ENCODE measurements at places on chromosomes 4 and X.

DNA sequence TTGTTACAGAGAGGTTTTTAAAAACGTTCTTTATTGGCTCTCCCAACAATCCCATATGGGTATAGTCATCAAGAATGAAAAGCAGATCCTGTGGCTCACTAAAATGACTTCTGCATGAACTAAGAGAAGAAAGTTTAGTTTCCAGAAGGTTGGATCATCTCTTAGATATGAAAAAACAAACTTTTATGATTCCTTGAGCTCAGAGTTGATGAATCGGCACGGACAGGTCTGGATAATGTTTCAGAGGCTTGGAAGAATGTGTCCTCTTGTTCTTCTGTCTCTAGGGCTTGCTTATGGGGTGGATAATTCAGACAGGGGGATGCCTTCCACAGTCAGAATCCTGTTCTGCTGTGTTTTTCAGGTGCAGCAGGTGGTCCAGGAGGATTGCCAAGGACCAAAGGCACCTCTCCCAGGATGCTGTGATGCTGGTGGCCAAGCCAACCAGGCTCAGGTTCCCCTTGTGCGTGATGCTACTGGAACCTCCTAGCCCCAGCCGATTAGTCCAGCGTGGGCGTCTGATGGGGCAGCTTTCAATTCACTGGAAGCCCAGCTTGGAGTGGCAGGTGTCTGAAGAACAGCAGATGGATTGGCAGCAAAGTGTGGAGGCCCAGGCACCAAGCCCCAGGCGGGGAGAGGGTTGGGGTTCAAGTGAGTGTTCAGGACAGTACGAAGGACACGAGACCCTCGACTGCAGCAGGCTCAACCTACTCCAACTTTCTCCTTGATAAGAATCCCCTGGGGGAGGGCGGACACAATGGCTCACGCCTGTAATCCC lies 30.3 kb downstream of the CCKAR start:
- DNase-seq = peak; percentile 63

- no peak for DNase-seq
These were observed 10.9 kb upstream of the DCTD start for GRCh38 chr4:182928061-182928460.

- DNase-seq = no peak
These were observed 1.4 kb downstream of the AREG start for GRCh38 chr4:74446193-74446868.

- DNase-seq = no peak
These were observed 736 bp downstream of the BDH2 start for GRCh38 chr4:103098756-103099440.

DNA sequence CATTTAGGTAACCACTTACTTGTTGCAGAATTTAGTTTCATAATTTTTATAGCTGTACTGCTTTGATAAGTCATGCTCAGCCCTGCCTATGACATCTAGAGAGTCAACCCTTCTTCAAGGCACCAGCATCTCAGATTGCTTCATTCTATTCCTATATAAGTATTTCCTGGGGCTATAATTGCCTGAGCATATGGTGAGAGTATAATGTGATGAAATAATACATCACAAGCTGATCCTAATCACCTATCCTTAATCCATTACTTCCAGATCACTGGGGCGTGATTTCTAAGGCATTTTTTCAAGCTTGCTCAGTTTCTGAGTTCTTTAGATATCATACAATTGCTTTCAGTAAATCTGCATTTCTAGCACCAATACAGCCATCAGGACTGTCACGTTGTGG lies 200.0 kb upstream of the NPY2R start:
- no peak for DNase-seq

DNA sequence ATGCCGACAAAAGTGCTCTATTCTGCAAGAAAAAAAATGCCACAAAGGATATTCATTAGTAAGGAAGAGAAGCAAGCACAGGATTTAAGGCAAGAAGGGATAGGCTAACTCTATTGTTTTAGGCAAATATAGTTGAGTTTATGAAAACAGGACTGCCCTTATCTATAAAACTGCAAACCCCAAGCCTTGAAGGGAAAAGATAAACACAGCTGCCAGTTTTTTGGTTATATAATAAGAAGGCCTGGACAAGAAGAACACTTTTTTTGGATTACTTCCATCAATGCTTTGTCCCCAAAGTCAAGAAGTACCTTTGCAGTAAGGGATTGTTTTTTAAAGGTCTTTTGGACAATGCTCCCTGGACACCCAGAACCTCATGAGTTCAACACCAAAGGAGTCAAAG lies 45.4 kb upstream of the WWC2 start:
- no peak for DNase-seq

- DNase-seq = no peak
These were observed 170.9 kb upstream of the CASK start for GRCh38 chrX:42094218-42094617.

GRCh38 chr4:125483278-125483677 lies 168.5 kb downstream of the FAT4 start:
- DNase-seq = no peak

DNA sequence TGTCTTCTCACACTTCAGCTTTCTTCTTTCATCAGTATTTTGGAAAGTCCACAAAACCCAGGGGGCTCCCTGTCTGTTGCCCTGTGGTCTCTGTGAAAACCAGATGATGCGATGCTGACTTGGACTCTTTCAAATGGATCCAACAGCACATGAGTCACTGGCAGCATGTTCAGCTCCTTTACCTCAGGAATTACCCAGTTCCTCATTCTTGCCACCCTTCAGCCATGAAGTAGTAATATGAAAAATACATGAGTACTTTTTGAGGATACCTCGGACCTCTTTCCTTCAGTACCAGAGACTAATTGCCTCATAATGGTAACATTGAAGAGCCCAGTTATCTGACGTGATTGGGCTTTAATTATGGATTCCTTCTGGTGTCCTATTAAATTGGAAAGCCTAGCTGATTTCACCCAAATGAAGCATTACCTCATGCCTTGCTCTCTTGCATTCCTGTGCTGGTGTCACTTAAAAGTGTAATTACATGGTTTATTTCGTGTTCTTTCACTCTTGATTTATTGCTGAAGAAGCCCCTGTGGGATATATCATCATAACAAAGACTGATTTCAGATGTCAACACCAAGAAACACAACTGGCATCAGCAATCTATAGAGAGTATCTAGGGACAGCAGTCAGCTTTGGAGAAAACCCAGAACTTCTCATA lies 63.4 kb downstream of the NFKB1 start:
- DNase-seq = peak; percentile 18

DNA sequence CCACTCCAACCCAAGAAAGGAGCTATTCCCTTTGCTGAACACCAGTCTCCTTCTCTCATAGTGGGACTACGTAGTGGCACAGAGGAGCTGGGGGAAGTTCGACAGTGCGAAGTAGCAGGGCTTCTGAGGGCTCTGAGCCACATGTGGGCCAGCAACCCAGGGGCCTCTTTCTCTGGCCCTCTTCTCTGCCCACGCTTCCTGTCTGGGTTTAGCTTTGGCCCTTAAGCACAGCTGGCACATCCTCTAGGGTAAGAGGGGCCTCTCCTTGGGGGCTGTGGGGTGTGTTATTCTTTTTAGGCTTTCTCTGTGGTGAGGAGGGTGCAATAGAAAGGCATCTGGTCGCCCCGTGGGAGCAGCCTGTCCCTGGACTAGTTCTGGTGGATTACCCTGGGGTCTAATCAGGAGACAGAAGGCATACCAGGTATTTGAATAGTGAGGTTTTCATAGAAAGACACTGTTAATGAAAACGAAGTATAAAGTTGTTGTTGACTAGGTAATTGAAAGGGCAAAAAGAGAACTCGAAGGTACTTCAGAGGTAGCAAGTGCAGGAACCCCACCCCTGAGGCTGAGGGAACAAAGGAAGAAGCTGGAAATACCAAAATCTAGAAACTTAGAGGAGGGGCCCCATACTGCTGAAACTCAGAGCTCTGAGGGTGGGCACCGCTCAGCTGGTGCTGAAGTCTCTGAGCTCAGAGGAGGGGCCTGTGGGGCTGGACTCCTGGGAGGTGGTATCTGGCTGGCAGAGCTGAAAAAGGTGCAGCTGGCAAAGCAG lies 151.9 kb upstream of the RPS6KA3 start:
- DNase-seq = no peak

DNA sequence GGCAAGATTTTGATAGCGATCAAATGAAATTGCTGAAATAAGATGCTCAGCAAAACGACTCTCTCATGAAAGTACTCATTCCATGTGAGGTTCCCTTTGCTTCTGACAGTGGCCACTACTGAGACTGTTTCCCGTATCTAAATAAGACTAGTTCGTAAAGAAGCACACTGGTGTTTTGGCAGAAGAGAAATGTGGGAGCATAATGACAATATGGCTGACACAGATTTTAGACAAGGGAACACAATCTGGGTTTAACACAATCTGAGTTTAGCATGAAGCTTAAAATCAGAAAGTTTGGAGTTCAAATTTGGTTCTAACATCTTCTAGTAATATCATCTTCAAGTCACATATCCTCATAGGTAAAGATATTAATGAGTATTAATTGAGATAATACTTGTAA lies 13.7 kb downstream of the GABRA4 start:
- no peak for DNase-seq

DNA sequence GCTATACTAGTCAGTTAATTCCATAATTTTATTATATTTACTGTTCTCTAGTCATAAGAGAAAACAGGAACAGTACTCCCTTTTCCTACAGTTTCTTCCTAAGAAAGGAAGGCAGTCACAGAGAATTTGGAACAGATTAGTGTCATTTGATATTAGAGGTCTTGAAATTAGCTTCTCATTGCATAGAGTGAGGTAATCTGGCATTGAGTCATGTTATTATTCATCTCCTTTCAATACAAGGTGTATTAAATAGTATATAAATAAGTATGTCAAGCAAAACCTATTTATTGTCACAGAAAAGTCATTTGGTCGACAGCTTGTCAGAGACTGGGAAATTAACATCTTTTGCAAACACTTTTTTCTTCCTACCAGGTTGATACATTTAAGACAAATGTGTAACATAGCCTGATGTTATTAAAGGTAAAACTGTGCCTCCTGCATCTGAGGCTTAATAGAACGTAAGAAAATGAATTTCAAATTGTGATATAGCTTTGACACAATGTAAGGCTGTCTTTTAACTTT lies 753.1 kb upstream of the FRG1 start:
- no peak for DNase-seq

DNA sequence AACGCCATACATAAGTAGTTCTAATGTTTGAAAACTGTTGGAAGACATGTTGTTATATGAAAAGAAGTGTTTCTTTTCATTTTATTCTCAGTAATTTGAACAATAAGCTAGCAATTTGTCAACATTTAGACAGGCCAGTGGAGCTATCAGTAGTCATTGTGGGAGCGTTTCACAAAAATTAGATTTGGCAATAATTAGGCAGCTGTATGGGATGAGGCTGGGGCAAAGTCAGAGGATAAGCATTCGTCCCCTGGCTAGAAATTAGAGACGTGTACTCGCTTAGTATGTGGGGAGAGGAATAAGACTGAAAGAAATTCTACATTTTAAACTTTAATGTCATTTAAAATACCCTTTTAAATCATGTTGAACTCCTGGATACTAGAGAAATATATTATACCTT lies 70.6 kb downstream of the TMEM144 start:
- no peak for DNase-seq

- DNase-seq = no peak
These were observed 116.8 kb upstream of the AGA start for GRCh38 chr4:177558995-177559394.

DNA sequence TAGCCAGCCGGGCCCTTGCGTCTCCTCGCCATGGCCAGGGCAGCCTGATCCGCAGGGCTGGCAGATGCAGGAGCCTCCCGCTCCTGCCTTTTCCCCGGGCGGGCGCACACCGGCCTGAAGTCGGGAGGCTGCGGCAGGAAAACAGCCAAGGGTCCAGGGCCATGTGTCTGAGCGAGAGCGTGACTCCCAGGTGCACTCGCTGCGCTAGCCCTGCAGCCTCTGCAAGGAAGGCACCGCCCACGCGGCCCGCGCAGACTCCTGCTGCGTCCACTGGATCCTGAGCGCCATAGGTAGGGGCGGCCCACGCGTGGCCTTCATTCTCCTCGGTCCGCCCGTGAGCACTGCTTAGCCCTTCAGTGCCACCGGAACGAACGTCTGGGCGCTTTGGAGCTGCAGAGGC lies 379.9 kb downstream of the TRAM1L1 start:
- DNase-seq = no peak

- DNase-seq = no peak
These were observed 504.3 kb upstream of the ZFP42 start for GRCh38 chr4:187491286-187491685.

GRCh38 chrX:11197671-11198070 lies 86.5 kb downstream of the HCCS start:
- no peak for DNase-seq

DNA sequence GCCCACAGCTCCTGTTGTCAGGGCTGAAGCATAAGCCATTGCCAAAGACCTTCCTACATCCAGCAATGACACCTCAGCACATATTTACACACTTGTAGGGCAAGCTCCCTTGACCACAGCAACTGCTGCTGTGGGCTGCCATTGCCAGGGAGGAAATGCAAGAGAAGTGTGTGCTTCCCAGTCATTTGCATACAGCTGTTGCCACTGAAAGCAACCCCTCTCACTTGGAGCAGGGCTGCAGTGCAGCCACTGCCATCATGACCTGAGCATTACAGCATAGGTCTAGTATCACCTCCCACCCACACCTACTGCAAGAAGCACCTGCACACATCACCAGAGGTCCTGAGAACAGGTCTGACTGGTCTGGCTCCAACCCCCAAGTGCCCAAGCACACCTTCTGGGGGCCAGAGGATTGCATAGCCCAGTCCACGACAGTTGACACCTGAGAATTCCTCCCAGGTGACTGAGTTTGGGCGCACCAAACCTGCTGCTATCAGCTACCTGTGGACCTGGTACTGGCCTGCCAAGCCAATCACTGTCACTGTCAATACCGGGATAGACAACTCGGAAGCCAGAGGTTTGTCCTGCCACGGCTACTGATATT lies 636.5 kb upstream of the SLIT2 start:
- DNase-seq = no peak

DNA sequence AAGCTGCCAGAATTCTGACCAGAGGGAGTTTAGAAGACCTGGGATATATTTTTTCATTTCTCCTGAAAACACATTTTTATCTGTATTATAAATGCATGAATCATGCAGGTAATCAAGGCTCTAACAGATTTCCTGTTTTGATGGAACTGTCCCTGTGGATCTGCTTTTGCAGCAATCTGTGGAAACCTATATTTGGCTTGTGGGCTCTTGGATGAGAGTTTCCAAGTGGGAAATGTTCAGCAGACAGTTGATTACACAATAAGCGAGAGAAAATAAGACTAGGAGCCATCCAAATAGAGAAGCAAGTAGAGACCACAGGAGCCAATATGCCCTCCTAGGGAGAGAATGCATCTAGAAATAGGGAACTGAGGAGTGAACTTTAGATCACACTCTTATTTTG lies 105.0 kb downstream of the NDST3 start:
- no peak for DNase-seq

- no peak for DNase-seq
These were observed 5.8 kb upstream of the TMEM271 start for GRCh38 chr4:581753-582361.

Measured in AG04450 (cell line).